ENCODE measurements at places on chromosomes 5 and 9. TPM values are rescaled to one million over a fixed set of nuclear protein-coding genes. Genes with fewer than 3 reads are reported as not detected.
A peak's percentile ranks its signal among the peaks of the same experiment; 100 is the strongest.

GAPT gene
- total RNA-seq = not detected

DNA sequence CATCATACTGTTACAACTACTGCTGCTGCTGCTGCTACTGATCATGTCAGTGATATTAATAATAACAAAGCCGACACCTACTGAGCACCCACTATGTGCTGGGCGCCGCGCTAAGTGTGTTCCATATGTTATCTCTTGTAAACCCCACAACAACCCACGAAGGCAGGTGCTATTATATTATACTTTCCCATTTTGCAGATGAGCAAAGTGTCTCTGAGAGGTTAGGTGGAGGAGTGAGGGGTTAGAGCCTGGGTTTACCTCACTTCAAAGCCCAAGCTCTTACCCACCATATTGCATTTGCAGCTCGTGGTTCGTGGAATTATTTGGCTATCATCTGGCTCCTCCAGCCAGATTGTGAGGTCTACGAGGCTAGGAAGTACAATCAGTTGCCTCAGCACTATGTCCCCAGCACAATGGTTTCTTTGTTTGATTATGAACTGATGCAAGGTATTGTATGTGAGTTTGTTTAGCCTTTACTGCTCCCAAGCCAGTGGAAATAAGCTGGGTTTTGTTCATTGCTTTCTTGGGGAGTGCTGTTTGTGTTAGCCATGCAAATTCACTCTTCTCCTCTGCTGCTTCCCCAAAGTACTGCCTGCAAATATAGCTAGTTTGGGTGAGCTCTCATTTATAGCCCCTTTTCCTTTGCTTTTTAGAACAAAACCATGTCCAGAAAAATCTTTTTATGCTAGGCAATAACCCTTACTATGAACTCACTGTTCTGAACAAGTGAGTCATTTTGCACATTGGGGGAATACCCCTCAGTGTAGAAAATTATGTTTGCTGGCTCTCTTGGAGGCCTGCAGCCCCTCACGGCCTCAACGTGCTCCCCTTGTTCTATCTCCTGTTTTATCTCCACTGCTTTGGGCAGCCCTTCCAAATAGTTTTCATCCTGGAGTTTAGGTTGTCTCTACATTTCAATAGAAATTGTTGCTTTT lies 47.9 kb downstream of the ALG2 start:
- H3K27ac ChIP-seq = no peak overlapping the region
- no peak for DNase-seq
- no peak overlapping the region for H3K4me3 ChIP-seq
- H3K36me3 ChIP-seq = no peaks in the 10 kb centered on the region
- H3K4me1 ChIP-seq = peaks cover 12% of the 10 kb centered on the region

GRCh38 chr9:5920860-5921328 lies 30.2 kb downstream of the MLANA start:
- H3K27me3 ChIP-seq = no peaks in the 10 kb centered on the region
- H3K27ac ChIP-seq = no peak overlapping the region
- no peaks in the 10 kb centered on the region for H3K4me1 ChIP-seq

- no peak for DNase-seq
- no peak overlapping the region for H3K27ac ChIP-seq
- H3K4me3 ChIP-seq = no peak overlapping the region
Observed at GRCh38 chr5:160357861-160358411, 12.5 kb downstream of the C1QTNF2 start.

DNA sequence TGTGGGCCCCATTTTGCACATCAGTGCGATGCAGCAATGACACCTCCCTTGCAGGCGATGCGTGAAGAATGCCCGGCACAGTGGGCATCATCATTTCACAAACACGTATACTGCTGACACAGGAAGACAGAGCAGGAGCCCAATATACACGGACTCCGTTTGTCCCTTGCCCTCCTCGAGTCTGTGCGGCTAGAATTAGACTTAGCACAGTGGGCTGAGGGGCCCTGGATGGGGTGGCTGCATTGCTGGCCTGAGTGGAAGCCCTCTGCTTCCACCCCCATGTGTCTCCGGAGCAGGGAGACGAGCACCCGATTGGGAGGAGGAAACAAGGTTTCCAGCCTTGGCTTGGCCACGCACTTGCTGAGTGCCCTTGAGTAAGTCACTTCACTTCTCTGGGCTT lies 40.8 kb downstream of the GSN start:
- H3K27ac ChIP-seq = no peak overlapping the region
- H3K4me1 ChIP-seq = no peaks in the 10 kb centered on the region
- DNase-seq = no peak
- peaks cover 72% of the 10 kb centered on the region for H3K36me3 ChIP-seq
- H3K27me3 ChIP-seq = no peaks in the 10 kb centered on the region

GRCh38 chr5:39148983-39149534 lies 70.3 kb downstream of the FYB1 start:
- no peaks in the 10 kb centered on the region for H3K36me3 ChIP-seq
- no peak overlapping the region for H3K27ac ChIP-seq
- DNase-seq = peak; percentile 24
- H3K27me3 ChIP-seq = no peaks in the 10 kb centered on the region
- H3K4me1 ChIP-seq = no peaks in the 10 kb centered on the region

PCDHB2 gene
- total RNA-seq = 0.36 TPM

DNA sequence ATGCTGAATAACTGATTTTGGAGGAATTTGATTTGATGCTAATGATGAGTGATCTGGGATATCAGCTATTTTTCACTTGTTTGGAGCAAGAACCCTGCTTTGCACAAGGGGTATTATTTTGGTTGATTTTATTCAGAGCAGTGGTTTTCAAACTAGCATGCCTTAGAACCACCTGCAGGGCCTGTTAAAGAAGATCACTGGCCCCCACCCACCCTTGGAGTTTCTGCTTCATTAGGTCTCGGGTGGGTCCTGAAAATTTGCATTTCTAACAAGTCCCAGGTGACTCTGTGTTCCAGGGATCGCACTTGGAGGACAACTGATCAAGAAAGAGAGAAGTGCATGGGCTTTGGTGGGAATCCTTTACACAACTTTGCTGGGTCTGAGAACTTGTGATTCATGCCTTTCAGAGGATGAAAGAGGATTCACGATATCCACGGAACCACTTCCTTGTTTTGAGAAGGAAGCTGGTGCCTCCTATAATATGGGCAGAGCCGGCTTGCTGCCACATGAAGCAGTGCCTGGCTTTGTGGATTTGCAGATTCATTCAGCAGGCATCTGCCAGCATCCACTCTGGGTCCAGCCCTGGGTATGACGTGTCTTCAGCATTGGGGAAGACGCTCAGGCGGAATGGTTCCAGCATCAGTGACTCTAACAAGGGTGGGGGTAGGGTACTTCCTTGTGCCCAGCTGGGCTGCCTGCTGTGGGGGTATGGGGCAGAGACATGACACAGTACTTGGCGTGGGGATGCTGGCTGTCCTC lies 106.6 kb upstream of the PITX1 start:
- peak overlapping the region; percentile 94 for H3K27ac ChIP-seq
- no peaks in the 10 kb centered on the region for H3K27me3 ChIP-seq
- peaks cover 41% of the 10 kb centered on the region for H3K4me1 ChIP-seq
- H3K4me3 ChIP-seq = no peak overlapping the region

DNA sequence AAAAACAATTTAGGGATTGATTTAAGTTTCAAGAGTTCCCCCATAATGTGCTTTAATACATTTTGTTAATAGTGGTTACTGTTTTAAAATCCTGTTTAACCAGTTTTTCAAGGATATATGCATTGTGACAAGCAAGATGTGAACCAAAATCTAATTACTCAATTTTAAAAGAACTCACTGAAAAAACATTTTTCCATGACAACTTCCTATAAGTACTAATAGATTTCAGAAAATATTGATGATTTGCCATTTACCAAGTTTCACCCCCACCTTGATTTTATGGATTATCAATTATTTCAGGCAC lies 4.9 kb upstream of the DNAJC21 start:
- H3K27me3 ChIP-seq = no peaks in the 10 kb centered on the region
- no peak overlapping the region for H3K4me3 ChIP-seq
- no peak overlapping the region for H3K27ac ChIP-seq
- DNase-seq = no peak
- H3K4me1 ChIP-seq = peaks cover 5% of the 10 kb centered on the region
- peaks cover 16% of the 10 kb centered on the region for H3K36me3 ChIP-seq

DNA sequence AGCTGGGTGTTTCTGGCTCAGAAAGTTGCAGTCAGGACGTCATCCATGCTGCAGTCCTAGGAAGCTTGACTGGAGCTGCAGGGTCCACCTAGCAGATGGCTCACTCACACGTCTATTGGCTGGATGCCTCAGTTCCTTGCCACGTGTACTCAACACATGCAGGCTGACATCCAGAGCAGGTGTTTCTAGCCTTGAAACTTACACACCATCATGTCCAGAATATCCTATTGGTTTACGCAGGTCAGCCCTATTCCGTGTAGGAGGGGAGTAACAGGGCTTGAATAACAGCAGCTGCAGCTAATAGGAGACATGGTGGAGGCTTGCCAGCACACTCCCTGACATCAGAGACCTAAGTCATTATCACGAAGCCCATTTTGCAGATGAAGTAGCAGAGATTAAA lies 473.5 kb downstream of the ACTL7B start:
- H3K27me3 ChIP-seq = no peaks in the 10 kb centered on the region
- no peak overlapping the region for H3K27ac ChIP-seq
- H3K36me3 ChIP-seq = no peaks in the 10 kb centered on the region
- peaks cover 5% of the 10 kb centered on the region for H3K4me1 ChIP-seq

- H3K27ac ChIP-seq = no peak overlapping the region
- no peak overlapping the region for H3K4me3 ChIP-seq
- DNase-seq = no peak
- no peaks in the 10 kb centered on the region for H3K27me3 ChIP-seq
Observed at GRCh38 chr9:104553261-104553660, 15.7 kb upstream of the OR13C8 start.

DNA sequence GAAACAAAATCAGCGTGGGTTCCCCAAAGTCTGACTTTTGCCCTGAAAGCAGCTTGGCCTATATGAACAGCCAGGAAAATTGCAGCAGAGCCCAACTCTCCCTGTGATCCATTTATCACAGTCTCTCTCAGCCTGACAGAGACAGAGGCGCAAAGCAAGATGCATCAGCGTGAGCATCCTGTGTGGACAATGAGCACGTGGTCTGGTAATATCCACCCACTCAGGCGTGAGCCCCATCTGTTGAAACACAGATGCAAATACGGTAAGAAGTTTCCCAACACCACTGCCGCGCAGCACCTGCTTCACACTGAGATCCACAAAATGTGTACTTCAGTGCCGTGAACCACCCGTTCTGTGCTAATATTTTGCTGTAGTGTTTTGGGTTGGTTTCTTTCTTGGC lies 114.6 kb downstream of the MRPL36 start:
- no peaks in the 10 kb centered on the region for H3K4me1 ChIP-seq
- H3K27me3 ChIP-seq = no peaks in the 10 kb centered on the region
- no peak overlapping the region for H3K4me3 ChIP-seq
- DNase-seq = no peak

GRCh38 chr5:149940077-149940574 lies 4.5 kb downstream of the PDE6A start:
- DNase-seq = no peak
- H3K27ac ChIP-seq = no peak overlapping the region
- peaks cover 2% of the 10 kb centered on the region for H3K27me3 ChIP-seq
- peaks cover 10% of the 10 kb centered on the region for H3K4me1 ChIP-seq
- H3K4me3 ChIP-seq = no peak overlapping the region

GRCh38 chr5:140882591-140882899 lies 621 bp downstream of the PCDHA13 start:
- no peaks in the 10 kb centered on the region for H3K27me3 ChIP-seq
- no peaks in the 10 kb centered on the region for H3K4me1 ChIP-seq
- DNase-seq = no peak
- H3K27ac ChIP-seq = no peak overlapping the region
- no peak overlapping the region for H3K4me3 ChIP-seq

CDO1 gene
- total RNA-seq = 8.6 TPM

PAIP1 gene
- total RNA-seq = 101 TPM

TAS2R1 gene
- total RNA-seq = not detected

DNA sequence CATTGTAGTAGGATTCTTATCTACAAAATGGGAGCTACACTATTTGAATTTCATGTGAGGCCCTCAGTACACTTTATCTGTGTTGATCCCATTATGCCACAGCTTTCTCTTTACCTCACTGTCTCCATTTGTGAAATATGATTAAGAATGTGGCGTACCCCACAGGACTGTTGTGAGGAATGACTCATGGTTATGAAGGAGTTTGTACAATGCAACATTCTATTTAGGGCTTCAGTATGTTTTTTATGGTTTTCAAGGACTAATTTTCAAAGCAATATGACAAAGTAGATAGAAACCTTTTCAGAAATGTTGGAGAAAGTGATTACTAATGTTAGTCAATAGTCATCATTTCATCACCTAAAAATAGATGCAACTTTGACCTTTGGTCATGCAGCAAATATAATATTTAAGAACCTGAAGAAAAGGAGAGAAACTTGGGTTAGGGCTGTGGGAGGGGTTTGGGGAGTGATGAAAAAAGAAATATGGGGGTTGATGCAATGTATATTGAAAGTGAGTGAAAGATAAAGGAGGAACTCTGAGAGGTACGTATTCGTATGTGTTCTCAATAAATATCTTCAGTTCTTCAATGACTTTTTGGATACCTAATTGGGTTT lies 53.7 kb upstream of the PIP5K1B start:
- no peak for DNase-seq
- H3K27ac ChIP-seq = no peak overlapping the region
- no peak overlapping the region for H3K4me3 ChIP-seq
- H3K36me3 ChIP-seq = no peaks in the 10 kb centered on the region
- H3K27me3 ChIP-seq = no peaks in the 10 kb centered on the region

TAF11L10 gene
- not detected for total RNA-seq

DNA sequence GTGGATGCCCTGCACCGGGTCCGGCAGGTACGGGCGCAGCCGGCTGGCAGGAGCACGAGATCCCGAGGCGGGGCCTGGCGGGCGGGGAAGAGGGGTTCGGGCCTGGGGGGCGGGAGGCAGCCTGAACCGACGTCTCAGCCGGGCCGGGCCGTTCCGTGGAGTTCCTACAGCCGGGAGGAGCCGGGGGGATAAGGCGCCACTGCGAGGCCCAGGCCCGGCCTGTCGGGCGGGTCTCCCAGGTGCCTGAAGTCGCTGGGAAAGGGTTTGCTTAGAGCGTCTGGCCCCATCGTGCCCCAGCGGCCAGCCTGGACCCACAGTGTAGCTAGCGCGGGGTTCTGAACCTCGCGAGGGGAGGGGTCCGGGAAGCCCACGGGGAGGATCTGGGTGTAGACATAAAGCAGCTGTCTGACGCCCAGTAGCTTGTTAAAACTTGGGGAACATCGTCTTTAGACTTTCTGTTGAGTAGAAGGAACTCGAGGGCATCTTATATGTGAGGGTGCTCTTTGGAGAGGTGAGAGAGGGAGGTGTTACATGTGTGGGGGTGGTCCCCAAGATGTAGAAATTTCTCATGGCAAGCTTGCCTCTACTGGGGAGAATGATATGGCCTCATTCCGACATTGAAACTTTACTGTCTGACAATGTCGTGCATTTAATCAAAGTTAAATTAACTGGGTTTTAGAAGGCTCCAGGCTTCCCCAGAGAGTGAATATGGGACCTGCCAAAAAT lies 524 bp downstream of the FUBP3 start:
- DNase-seq = no peak
- H3K27me3 ChIP-seq = no peaks in the 10 kb centered on the region
- peak overlapping the region; percentile 86 for H3K4me3 ChIP-seq
- H3K4me1 ChIP-seq = peaks cover 2% of the 10 kb centered on the region
- peaks cover 6% of the 10 kb centered on the region for H3K36me3 ChIP-seq

- H3K27me3 ChIP-seq = no peaks in the 10 kb centered on the region
- H3K27ac ChIP-seq = no peak overlapping the region
- DNase-seq = no peak
- peaks cover 4% of the 10 kb centered on the region for H3K4me1 ChIP-seq
- no peak overlapping the region for H3K4me3 ChIP-seq
- no peaks in the 10 kb centered on the region for H3K36me3 ChIP-seq
Observed at GRCh38 chr5:76657091-76657490, 33.9 kb upstream of the F2RL2 start.

All from IMR-90 (cell line).